NCI-H2081 (cell line): ENCODE measurements at places on chromosomes 11 and 22.
A peak's percentile ranks its signal among the peaks of the same experiment; 100 is the strongest.

DNA sequence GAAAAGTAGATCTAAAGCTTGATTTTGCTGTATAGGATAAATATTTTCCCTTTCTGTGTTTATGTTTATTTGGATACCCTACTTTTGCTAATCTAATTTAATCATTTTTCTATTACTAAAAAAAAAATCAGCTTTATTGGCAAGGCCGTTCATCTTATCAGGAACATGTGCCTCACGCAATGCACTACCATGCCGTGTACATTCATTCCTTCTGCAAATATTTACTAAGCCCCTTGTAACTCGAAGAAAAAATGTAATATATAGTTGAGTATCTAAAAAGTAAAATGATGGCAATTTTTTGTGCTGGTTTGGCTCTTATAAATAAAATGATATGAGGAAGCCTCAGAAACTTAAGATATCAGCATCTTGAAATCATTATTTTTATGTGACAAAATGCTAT lies 8.9 kb downstream of the UVRAG start:
- DNase-seq = no peak

GRCh38 chr11:128848815-128849455 lies 18.2 kb downstream of the KCNJ1 start:
- DNase-seq = peak; percentile 10

DNA sequence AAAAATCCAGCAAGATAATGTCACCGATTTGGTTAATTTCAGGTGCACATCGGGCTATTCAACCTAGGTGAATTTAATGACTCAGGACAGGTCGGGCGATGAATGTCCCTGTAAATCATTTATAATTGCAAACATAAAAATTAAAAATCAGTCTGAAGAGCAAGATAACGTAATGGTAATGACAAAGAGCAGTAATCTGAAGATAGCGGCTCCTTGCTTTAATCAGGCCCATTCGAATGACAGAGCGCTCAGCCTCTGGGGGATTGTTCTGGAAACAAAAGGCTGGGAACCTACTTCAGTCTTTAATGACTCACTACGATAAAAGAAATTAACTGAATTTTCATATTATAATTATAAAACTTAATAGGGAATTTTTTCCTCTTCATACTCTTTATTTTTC lies 61.3 kb downstream of the RCN1 start:
- DNase-seq = no peak

DNA sequence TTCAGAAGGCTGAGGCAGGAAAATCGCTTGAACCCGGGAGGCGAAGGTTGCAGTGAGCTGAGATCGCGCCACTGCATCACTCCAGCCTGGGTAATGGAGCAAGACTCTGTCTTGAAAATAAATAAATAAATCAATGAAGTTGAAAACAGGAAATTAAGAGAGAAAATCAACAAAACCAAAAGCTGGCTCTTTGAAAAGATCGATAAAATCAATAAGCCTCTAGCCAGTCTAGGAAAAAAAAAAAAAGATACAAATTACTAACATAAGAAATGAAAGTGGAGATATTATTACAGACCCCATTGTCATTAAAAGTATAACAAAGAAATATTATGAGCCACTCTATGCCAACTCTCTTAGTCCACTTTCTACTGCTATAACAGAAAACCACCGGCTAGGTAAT lies 48.0 kb upstream of the NUP160 start:
- DNase-seq = no peak

GRCh38 chr11:26976389-26976788 lies 17.5 kb upstream of the FIBIN start:
- DNase-seq = no peak

DNA sequence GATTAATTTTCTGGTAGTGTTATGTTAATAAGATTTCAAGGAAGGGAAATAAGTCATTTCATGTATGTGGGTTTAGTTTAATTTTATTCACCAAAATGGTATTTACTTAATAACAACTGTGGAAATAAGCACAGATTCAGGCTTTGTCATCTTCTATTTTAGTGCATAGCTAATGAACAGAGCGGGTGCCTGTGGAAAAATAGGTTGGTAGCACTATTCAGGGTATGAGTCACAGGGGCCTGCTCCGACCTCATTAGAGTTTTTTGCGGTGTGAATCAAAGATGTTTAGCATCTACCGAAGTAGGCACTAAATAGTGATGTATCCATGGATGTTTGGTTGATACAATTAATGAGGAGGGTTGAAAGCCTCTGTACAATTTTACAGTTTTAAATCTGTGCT lies 78.2 kb downstream of the FAT3 start:
- DNase-seq = no peak

GRCh38 chr11:61954106-61954850 lies 4.1 kb downstream of the BEST1 start:
- no peak for DNase-seq

DNA sequence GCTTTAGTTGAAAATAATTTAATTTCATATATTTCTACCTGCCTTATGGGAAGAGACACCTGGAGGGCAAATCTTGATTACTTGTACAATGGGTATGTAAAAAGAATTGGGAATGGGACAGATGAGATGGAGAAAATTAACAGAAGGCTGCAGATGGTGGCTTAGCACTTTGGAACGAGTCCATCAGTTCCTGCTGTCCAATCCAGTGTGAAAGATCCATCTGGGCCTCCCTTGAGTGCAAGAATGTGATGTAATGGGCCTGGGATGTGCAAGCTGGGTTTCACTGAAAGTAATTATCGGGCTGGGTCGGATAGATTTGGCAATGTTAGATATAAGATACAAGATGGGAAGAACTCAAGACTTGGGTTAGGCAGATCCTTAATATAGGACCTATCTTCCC lies 42.0 kb downstream of the CECR2 start:
- DNase-seq = no peak

GRCh38 chr22:45574069-45574703 lies 71.5 kb downstream of the FBLN1 start:
- DNase-seq = no peak

DNA sequence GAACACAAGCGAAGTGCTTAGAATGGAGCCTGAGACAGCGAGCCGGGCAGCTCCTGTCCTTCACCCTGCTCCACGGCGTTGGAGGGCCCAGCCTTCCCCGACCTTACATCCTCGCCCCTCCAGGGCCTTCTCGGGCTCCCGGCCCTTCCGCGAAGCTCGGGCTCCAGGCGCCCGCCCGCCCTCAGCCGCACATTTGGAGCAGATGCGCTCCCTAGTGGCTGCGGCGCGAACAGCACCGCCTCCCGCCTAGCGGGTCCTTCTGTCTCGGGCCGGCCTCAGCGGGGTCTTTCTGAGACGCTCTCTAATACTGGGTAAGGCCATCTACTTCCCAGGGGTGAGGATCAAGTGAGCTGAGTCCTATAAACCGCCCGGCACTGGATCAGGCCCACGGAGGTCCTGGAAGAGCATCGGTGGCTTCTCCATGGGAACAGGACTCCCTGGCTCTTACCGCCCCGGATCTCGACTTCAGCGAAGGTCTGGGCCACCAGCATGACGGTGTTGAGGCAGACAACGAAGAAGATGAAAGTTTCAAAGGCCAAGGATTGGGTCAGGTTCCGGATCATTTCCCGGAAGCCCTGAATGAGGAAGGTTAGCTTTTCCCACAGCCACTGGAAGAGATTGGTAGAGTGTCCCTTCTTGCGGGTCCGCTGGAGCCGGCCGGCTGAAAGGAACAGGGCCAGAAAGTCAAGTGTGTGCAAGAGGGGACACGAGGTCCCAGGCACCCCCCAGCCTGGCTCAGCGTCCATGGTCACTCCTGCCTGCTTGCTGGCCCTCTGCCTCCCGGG lies 3.7 kb downstream of the CATSPER1 start:
- peak; percentile 46 for DNase-seq

DNA sequence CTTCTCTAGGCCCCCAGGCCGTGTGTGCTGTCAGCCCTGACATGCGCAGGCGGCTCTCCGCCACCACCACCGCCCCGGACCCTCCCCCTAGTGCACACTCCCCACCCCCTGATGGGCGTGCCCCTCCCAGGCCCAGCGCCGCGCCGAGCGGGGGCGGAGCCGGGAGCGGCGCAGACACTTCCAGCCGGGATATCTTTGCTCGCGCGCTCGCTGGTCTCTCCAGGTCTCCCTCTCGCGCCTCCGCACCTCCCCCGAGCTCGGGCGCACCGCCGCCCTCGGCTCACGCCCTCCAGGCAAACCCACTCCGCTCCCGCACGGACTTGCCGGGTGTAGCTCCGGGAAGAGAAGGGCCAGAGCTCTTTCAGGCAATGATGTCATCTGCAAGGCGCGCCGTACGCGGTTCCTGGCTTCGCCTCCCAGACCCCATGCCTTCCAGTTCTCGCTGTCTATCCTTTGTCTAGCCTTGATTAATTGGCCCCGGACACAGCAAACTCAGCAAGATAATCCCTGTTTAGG lies at the start of gene SCN3B:
SCN3B (minus strand) TSS at position 59 of the 516 bp plus-strand sequence. CDS start 823 bp downstream, outside the sequence.
- DNase-seq = peak; percentile 82

- DNase-seq = no peak
These were observed 13.6 kb upstream of the FGF3 start for GRCh38 chr11:69832561-69833413.

GRCh38 chr11:31872076-31872443 lies 60.9 kb upstream of the PAX6 start:
- DNase-seq = no peak

DNA sequence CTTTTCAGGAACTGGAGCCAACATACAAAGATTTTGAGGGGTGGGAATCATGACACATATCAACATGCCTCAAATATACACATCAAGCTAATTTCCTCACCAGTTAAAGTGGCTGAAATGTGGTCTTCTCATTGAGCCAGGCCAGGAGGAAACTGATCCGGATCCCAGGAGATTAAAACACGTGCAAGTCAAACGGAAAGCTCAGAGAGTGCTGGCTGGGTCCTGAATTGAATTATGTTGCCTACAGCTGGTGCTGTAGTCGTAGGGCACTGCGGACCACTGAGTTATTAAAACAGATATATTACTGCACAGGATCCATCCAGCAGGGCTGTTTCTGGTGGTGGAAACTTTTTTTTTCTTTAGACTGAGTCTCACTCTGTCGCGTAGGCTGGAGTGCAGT lies 14.1 kb upstream of the WNT7B start:
- DNase-seq = no peak

DNA sequence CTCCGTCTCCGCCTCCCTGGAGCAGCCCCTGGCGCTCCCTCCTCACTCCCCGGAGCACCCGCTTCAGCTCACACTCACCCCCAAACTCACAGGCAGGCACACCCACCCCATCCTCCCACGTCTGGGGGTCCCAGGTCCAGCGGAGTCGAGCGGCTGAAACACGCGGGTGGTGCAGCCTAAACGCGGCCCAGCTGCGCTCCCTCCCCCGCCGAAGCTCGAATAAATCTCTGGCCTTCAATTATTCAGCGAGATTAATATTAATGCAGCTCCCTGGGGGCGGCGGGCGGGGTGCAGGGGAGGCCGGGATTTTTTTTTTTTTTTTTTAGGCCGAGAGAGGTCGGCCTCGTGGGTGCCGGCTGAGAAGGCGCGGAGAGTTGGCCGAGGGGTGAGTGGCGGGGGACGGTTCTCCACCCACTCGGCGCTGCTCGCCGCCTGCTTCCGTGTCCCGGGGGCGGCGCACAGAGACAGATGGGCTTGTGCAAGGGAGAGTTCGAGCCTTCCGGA lies 524 bp upstream of the SLC1A2 start:
- DNase-seq = peak; percentile 27

DNA sequence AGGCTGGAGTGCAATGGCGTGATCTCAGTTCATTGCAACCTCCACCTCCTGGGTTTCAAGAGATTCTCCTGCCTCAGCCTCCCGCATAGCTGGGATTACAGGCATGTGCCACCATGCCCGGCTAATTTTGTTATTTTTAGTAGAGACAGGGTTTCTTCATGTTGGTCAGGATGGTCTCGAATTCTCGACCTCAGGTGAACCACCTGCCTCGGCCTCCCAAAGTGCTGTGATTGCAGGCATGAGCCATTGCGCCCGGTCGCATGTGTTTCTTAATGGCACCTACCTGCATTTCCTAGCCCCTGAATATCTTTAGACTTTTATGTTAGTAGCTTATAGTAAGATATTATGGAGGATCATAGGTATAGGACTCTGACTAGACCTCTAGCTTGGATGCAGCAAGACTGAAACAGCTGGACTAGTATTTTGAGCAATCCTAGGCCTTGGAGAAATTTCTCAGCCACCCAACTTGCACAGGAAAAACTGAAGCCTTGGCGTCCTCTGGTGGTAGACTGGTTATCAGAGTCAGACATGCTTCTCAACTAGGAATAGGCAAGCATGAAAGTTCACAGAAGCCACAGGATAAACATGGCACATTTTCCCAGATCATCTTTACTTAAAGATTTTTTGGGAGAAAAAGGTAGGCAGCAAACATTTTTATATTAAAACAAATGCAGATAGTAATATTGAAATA lies 22.7 kb upstream of the C1QTNF4 start:
- peak; percentile 50 for DNase-seq

DNA sequence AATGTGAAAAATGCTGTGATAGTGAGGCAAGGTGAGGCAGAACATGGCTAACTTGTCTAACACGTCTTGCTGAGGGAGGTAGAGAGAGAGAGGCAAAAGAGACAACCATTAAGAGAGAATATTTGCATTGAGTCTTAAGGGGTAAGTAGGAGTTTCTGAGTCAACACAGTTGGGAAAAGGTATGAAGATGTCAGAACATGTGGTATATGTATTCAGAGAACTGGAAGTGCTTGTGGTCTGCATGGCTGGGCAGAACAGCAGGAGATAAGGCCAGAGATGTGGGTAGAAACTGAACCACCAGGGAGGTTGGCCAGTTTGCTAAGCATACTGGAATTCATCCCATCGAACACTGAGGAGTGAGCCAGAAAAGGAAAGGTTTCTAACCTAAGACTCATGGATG lies 25.0 kb upstream of the SLC5A1 start:
- DNase-seq = no peak

GRCh38 chr11:15875943-15876342 lies 480.4 kb downstream of the SOX6 start:
- no peak for DNase-seq

GRCh38 chr22:36081023-36081431 lies 52.4 kb upstream of the RBFOX2 start:
- no peak for DNase-seq

DNA sequence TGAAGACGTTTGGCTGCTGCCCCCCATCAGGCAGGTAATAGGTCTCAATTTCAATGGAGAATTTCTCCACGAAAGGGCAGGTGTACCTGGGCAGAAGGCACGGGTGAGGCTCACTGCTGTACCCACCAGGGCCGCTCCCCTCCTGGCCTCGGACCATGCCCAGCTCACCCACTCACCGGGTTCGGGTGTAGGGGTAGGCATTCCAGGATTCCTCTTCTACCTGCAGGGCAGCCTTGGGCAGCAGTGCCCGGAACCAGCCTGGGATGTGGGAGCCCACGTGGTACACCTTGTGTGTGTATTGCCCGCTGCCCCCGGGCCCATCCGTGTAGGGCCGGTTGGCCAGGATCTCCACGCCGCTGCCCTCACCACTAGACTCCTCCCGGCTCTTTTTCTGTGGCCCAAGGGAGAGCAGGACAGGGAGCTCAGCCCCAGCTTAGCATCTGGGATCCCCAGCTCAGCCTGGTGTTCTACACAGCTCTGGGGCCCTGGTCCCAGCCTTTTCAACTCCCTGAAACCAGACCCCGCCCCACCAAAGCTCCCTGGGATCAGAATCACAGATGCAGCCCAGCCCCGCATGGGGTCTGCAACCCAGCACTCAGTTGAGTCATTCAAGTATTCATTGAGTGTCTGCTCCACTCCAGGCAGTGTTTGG lies 2.7 kb downstream of the PITPNM1 start:
- DNase-seq = no peak
